Mucosa of gallbladder (tissue), 1 donor: ENCODE measurements at places on chromosomes 4 and X.

DNA sequence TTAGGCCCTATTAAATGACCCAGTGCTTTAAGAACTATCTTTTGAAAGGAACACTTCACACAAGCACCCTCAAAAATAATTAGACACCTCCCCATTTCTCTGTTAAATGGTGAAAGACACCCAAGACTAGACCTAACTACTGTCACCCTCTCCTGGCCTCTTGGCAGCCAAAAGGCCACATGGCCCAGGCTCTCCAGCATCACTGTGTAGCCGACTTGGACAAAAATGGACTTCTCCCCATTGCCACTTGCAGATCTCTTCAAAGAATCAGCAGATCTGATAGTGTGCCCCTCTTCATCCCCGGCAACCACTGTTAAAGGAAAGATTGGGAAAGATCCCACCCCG is 2.0 kb downstream of the MID1IP1 start:
- DNase-seq, result no peak

- no peak for DNase-seq
Measured at GRCh38 chr4:3250956-3251690, 2.2 kb downstream of the MSANTD1 start.

DNA sequence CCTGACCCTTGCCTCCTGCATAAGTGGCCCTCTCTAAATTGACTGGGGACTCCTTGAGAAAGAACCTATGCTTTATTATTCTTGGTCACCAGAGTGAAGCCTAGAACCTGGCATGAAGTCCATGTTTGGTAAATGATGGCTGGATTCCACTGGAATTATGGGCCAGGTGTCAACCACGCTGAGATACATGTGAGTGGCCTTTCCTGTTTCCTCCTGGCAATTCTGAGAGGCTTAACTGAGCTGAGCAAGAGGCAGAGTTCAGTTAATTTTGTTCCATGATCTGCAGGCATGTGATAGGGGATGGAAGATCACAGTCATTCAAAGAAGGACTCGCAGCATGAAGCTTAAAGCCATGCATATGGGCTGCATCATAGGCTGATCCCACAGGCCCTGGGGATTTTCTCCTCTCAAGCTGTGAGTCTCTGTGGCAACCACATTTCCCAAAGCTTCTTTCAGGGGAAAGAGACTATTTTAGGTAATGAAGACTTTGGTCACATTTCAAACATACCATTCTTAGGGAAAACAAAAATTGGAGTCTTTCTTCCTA is 69.4 kb upstream of the CLNK start:
- DNase-seq, result no peak

DNA sequence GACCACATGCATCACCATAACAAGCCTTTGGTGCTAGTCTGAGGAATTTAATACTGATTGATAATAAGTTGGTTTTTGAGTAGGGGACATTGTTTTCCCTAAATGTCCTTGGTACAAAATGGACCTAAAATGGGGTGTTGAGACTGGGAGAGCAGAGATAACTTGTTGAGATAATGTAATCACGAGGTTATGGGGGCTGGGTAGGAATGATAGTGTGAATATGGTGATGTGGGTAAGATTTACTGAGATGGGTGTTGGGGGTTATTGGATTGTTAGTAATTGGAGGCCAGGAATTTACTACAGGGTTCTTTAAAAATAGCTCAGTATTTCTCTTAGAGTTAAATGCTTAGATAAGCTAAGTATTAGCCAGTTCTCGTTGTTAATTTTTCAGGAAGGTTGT is 3.9 kb downstream of the BMP2K start:
- DNase-seq, result no peak

GRCh38 chr4:94689155-94689860 is 68.4 kb upstream of the BMPR1B start:
- no peak for DNase-seq

GRCh38 chr4:48909697-48910096 is 3.1 kb upstream of the OCIAD2 start:
- DNase-seq, result no peak

GRCh38 chr4:114225436-114225835 is 246.0 kb upstream of the ARSJ start:
- no peak for DNase-seq

GRCh38 chr4:1043651-1044468 is 32.4 kb downstream of the FGFRL1 start:
- peak; percentile 58 for DNase-seq

DNA sequence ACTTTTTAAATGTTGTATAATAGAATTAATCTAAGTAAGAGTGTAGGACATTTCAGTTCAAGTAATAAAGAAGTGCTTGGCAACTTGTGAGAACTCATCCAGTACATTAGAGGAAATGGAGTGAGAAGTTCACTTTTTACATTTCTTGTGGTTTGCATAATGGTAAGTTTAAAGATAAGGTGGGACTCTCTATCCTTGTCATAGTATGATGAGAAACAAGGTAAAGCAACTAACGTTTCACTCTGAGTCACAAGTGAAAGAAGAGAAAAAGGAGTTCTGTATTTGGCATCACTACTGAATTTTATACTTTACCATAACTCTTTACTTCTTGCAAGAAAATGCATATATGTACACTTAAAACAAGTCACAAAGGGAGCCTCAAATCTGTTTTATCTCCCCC is 219.4 kb downstream of the SLC4A4 start:
- DNase-seq, result no peak

DNA sequence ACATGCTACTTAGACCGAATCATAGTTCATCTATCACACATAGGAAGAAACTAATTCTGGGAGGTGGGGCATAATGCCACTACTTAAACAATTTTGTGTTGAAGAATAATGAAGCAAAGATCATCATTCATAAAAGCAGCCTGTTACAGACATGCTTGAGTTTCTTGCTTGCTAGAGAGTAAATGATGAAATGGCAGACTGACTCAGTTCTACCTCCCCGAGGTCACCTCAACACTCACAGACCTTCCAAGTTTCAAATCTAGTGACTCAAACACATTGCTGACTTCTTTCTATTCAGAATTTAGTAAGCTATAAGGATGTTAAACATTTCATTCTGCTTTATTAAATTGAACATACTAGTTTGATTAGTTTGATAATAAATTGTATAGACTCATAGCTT is 636.5 kb upstream of the FRG1 start:
- DNase-seq, result no peak
